Activated naive CD4-positive, alpha-beta T cell treated with anti-CD3 and anti-CD28 coated beads, Interleukin-2, amount 10 ng/mL, durations not matched to agents 5 hours and 36 hours (primary cell): ENCODE measurements at places on chromosomes 3 and 15. TPM values are rescaled to one million over a fixed set of nuclear protein-coding genes. Genes with fewer than 3 reads are reported as not detected.

Gene SATB1
- total RNA-seq, result 318 TPM

Gene DMXL2
- 7.9 TPM for total RNA-seq

Gene ZCWPW2
- 0.48 TPM for total RNA-seq

Gene TYRO3
- total RNA-seq, result 1.9 TPM

Gene DNAJA4
- total RNA-seq, result 26.7 TPM

Gene RAD51
- total RNA-seq, result 48.6 TPM

Gene RASGRP1
- total RNA-seq, result 157 TPM

Gene PLCL2
- 46.7 TPM for total RNA-seq

Gene PLA2G4E
- not detected for total RNA-seq

Gene CCR1
- total RNA-seq, result 2.0 TPM

Gene ABCF3
- 60.4 TPM for total RNA-seq

Gene UROC1
- not detected for total RNA-seq

Gene PCLAF
- total RNA-seq, result 88.6 TPM

Gene ZNF620
- total RNA-seq, result 3.7 TPM

Gene C3orf49
- total RNA-seq, result not detected

Gene UCN2
- not detected for total RNA-seq

Gene ERICH6
- 0.36 TPM for total RNA-seq

Gene GCNT3
- total RNA-seq, result not detected

Gene OR4M2
- not detected for total RNA-seq

Gene CTNNB1
- 127 TPM for total RNA-seq

Gene SPTBN5
- total RNA-seq, result 1.9 TPM

Gene ALG1L2
- 0.70 TPM for total RNA-seq

Gene MAPKAPK3
- 159 TPM for total RNA-seq

Gene FES
- total RNA-seq, result 12.9 TPM

Gene PARP15
- 71.0 TPM for total RNA-seq

Gene TUSC7
- not detected for total RNA-seq

Gene AHSG
- total RNA-seq, result not detected

Gene AP4E1
- total RNA-seq, result 13.8 TPM

Gene LRRC58
- 22.4 TPM for total RNA-seq

Gene LEKR1
- total RNA-seq, result 1.2 TPM

Gene EEF1AKMT4
- 3.3 TPM for total RNA-seq

Gene TRH
- total RNA-seq, result not detected

Gene COL6A5
- total RNA-seq, result not detected

Gene HYAL1
- 0.24 TPM for total RNA-seq

Gene MKRN2OS
- not detected for total RNA-seq

Gene POC1A
- 20.2 TPM for total RNA-seq

Gene ITPR1
- 34.9 TPM for total RNA-seq

Gene IGSF11
- total RNA-seq, result 0.99 TPM

Gene PAK6
- total RNA-seq, result 0.48 TPM
